ENCODE measurements at places on chromosomes 4 and X. TPM values are rescaled to one million over a fixed set of nuclear protein-coding genes. Genes with fewer than 3 reads are reported as not detected.

DNA sequence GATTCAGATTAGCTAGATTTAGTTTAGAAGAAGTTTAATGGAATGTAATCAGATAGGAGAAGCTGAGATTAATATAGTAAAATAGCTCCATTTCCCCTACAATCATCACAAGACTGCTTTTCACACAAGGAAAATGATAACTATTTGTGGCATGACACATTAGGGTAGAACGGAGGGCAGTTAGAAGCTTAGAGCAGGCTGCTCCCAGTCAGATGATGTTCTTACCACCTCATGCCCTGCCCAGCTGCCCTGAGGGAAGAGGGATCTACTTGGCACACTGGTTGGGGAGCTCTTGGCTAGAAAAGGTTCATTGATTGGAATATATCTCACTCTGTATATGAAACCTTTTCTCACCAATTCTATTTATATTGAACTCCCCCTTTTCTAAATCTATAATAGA lies 180.7 kb upstream of the IL15 start:
- DNase-seq, result no peak

- no peak for DNase-seq
Measured at GRCh38 chr4:47145630-47146029, 114.3 kb downstream of the GABRB1 start.

DNA sequence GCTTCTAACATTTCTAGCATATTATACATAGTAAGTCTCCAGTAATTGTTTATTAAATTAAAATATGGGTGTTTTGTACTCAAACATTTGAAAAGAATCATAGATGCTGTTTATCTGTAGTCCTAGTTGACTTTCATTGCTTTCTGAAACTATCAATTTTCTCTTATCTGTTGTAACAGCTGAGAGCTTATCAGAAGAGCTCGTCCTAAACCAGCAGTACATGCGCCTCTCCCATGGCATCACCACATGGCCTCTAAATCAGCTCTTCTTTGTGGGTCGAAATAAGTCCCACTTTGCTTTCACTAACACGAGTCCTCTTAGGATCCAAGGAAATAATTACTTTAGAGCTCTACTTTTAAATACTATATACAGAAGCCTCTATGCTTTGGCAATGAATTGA lies 55.1 kb downstream of the PPP3CA start:
- DNase-seq, result no peak

GRCh38 chr4:133801883-133802282 lies 399.7 kb downstream of the PABPC4L start:
- DNase-seq, result no peak

The EFNB1 gene
- polyA plus RNA-seq, result 15.2 TPM

- no peak for DNase-seq
Measured at GRCh38 chrX:38803588-38804431, 2.6 kb downstream of the MID1IP1 start.

DNA sequence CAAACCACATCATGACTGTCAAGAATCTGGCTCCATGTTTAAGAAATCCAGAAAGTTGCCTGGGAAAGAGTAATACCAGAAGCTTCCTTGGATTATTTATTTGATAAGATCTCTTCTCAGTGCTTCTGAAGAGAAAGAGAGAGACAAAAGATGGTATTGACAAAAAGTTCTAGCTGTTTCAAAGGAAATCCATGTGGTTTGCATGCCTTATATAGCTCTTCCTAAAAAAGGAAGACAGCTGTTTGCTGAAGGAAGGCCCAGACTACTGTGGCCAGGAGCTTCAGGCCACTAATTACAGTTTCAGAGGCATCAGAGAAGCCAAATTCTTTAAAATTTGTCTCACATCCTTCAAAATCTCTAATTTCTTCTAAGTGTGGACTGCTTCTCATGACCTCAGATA lies 565.2 kb upstream of the SLIT2 start:
- DNase-seq, result no peak

- no peak for DNase-seq
Measured at GRCh38 chr4:174579421-174579820, 57.1 kb upstream of the HPGD start.

The CCDC120 gene
- polyA plus RNA-seq, result 0.49 TPM

DNA sequence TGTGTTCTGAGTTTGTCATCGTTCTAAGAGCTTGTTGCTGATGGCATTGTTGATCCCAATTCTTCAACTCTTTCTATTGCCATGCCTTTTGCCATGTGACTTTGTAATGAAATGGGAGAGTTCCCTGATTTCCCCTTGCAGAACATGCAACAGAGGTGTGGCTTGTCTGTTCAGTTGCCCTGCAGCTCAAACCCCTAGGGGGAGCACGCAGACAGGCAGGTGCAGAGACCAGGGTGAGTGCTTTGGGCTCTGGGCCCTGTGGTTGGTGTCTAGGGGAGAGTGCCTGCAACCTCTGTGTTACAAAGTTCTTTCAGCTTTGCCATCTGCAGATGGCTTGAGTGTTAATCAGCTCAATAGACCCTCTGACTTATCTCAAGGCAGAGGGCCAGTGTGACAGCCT lies 332.7 kb downstream of the MID1IP1 start:
- DNase-seq, result no peak

DNA sequence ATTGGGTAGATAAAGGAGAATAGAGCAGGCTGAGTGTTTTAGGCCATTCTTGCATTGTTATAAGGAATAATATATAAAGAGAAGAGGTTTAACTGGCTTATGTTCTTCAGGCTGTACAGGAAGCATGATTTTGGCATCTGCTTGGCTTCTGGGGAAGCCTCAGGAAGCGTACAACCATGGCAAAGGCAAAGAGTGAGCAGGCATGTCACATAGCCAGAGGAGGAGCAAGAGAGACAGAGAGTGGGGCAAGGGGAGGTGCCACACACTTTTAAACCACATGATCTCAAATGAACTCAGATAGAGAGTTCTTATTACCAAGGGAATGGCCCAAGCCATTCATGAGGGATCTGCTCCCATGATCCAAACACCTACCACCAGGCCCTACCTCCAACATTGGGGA lies 4.4 kb upstream of the METTL14 start:
- DNase-seq, result no peak

DNA sequence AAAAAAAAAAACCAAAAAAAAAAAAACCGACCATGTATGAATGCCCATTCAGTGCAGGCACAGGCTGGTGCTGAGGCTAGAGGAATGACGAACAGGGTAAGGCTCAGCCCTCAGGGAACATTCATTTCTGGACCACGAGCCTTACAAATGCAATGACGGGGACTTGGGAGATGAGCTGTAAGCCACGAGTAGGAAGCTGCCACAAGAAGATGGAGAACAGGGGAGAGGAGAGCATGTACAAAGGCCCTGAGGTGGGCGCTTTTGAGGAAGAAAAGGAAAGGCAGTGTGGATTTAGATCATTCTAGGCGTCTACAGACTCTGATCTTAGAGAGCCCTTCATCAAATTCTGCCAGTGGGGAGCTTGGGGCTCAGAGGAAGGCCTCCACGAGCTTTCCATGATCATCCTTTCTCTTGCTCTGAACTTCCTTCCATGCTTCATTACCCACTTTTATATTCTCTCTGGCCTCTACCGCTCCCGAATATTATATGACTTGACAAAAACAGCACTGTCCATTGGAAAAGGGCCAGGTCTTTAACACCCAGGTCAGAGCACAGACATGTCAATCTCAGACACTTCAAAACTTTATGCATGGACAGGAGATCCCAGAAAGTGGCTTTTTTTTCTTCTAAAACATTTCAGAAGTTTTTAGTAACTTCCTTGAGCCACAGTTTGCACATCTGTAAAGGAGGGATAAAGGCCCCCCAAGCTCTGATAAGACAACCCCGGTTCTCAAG lies 3.3 kb upstream of the ZNF518B start:
- no peak for DNase-seq

The GTPBP6 gene
- polyA plus RNA-seq, result 29.2 TPM

GRCh38 chr4:93687304-93687703 lies 141.2 kb upstream of the ATOH1 start:
- no peak for DNase-seq

The KCND1 gene
- polyA plus RNA-seq, result 0.83 TPM

GRCh38 chrX:1181170-1181569 lies 31.3 kb downstream of the CRLF2 start:
- DNase-seq, result no peak
